ENCODE measurements at places on chromosomes 7 and 10.

DNA sequence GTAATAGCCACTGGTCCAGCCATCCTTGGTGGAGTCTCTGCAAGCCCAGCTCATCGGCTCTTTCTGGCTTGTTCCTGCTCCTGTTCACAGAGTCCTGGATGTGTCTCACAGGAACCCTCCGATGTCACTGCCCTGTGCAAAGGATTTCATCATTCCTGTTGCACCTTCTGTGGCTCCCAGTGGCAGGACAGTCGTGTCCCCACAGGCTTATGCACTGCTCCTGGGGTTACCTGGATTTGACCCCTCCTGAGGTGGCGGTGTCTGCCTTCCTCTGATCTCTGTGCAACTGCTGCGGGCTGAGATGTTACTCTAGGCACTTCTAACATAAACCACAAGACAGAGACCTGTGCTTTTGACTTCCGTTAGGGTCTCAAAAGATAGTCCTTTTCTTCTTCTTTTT is 30.6 kb downstream of the APBB1IP start:
- no peak for DNase-seq

- DNase-seq: no peak
Observed at GRCh38 chr7:5448378-5449037, 24.9 kb upstream of the TNRC18 start.

- no peak for DNase-seq
Observed at GRCh38 chr7:147878912-147879661, 711.5 kb upstream of the C7orf33 start.

DNA sequence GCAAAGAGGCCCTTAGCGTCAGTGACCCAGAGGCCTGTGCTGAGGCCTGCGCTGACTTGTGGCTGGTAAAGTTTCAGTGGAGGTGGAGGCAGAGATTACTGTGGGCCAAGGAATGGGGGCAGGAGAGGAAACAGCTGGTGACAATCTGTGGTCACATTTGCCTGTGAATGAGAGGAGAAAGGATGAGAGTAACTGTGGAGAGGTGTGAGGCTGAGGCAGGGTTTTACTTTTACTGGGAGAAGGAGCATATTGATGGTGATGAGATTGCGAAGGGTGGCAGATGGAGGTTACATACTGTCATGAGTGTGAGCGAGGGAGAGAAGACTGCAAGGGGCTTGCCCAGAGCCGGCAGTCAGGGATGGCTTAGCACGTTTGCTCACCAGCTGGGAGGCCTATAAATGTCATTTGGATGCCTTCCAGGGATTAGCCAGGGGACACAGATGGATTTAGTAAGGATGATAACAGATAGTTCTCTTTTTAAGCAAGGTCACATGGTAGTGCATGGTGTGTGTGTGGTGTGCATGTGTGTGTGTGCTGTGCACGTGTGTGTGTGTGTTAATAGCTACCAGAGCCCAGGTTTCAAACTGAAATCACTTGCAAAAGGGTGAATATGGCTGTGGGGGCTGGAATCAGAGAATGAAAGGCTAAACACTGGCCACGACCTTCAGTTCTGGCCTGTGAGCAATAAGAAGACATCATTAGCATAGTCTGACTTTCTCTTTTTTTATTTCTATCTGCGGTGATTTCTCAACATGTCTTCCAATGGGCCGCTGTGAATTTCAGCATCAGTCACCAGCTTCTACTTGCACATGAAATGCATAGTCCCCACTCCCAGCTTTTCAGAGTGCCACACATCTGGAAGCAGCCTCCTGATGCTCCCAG is 291.5 kb upstream of the ZNF32 start:
- DNase-seq: no peak

DNA sequence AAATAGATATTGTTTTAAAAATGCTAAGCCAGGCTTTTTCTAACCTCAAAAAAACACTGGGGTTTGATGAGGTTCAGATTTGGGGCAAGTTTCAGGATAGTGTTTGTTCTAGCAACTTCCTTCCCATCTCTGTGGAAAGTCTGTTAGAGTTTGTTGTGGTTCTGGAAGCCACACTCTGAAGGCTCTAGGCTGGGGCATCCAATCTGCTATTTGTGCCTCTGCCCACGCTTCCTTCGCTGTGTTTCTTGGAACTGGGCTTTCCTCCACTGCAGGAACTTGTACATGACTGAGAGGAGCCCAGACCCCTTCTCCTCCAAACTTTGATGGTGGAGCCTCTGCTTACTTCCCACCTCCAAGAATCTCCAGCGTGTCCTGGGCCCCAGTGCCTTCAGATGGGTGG is 108.5 kb upstream of the SLC25A13 start:
- no peak for DNase-seq

DNA sequence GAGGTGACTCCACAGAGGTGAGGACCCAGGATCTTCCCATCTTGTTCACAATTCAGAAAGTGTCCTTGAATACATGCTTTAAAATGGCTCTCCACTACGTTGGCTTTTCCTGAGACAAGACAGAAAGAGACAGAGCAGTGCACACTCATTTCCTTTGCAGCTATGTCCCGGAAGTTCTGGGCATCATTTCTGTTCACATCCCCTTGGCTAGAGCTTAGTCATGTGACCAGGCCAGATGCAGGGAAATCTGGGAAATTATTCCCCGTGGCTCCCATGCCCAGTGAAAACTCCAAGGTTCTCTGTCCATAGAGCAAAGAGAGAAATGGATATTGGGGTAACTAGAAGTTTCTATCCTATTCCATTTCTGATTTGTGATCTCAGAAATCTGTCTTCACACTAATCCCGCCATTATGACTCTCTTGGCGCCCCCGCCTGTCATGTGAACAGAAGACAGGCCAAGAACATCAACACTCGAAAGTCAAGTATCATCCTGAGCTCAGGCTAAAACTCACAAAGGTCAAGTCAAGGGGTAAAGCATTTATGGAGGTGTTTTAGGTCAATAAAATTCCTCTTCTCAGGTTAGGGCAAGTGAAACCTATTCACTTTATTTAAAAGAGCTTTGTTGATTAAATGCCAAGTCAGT is 251.4 kb upstream of the HABP2 start:
- DNase-seq: no peak

DNA sequence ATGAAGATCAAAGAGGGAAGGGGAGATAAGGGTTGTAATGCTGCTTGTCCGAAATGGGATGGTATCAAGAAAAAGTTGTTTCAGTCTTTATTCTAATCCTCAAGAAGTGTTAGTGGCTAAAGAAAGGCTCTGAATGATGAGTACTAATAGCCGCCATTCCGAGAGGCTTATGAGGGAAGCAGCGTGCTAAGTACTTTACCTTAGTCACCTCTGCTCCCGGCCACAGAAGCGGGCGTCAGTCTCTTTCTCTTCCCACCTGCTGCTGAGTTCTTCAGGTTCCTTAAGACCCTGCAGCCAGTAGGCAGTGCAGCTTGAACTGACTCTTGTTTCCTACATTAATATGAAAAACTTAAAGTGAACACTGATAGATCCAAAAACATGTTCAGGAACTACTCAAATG is 73.1 kb downstream of the EEPD1 start:
- no peak for DNase-seq

GRCh38 chr10:113663142-113663541 is 699 bp downstream of the NRAP start:
- no peak for DNase-seq

- DNase-seq: peak; percentile 26
Observed at GRCh38 chr7:144513334-144513733, 109.8 kb upstream of the NOBOX start.

DNA sequence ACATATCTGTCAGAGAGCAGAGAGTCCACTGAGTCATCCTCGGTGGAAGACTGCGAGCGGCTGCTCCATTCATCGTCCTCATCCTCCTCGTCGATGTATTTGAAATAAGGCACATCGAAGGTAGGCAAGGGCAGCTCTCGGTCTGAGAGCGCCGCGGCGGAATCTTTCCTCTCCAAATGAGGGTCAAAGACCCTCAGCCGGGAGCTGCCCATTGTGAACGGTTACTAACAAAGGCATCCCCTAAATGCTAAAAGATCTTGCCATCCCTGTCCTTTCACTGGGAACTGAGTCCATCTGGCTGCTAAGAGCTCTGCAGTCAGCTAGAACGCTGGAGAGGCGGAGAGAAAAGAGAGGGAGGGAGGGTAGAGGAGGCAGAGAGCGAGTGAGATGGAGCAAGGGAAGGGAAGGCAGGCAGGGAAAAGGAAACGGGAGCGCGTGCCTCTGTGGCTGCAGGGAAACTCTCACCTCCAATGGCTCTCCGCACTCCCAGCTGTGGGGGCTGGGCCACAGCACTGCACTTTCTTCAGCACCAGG is 163.4 kb downstream of the RAPGEF5 start:
- DNase-seq: no peak

DNA sequence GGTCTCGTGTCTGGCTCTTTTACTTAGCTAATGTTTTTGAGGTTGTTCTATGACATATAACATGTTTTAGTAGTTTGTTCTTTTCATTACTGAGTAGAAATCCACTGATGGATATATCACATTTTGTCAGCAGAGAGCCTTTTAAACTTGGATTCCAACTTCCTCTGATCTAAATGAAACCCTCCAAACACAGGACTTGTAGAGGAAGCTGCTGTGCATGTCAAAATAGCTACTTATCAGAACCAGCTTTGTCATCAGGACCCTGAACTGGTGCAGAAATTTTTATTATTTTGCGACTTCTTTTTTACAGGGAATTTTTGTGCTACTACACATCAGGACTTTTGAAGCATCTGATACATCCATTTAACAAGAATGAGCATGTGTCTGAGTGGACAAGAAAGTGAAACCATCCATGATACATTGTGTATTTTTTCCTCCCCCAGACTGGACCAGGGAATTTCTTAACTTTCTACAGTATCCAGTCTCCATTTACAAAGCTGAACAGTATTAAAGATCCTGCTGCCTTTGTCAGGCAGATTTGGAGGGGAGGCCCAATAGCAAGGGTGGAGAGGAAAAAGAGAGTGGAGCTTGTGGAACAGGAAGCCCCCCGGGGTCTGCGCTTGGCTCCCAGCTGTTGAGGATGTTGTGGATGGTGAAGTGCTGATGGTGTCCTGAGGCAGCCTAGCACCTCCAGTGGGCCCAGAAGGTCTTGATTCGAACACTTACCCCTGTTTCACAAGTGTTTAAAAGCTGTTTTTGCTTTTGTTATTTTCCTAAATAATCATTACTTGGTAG is 29.3 kb upstream of the MTPAP start:
- no peak for DNase-seq

GRCh38 chr7:112079673-112080072 is 126.5 kb downstream of the DOCK4 start:
- DNase-seq: no peak

GRCh38 chr10:108443636-108444035 is 1279.1 kb upstream of the SORCS1 start:
- DNase-seq: no peak

DNA sequence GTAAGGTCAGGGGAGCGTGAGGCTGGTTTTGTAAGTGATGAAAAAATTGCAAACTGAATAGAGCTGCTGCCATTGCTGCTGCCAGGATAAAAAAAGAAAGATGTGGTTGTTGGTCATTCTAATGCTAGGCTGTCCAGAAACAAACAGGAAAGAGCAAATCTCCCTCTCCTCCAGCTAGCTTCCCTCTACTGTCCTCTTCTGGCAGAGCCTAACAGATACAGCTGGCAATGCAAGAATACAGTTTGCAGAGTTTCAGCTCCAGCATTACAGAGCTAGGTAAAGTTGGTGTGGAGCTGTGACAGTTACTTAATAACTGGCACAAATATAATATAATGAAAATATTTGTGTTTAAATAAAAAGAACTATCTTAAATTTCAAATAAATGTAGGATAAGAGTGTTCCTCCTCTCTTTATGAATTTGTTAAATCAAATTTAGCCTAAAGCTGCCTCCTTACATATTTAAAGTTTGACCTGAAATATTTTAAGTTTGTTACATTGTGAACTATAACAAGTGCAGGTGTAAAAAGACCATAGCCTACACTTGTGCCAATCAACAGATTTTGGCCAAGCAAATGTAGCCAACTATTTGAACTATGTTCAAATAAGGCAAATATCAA is 407.7 kb downstream of the SH2D4B start:
- no peak for DNase-seq

DNA sequence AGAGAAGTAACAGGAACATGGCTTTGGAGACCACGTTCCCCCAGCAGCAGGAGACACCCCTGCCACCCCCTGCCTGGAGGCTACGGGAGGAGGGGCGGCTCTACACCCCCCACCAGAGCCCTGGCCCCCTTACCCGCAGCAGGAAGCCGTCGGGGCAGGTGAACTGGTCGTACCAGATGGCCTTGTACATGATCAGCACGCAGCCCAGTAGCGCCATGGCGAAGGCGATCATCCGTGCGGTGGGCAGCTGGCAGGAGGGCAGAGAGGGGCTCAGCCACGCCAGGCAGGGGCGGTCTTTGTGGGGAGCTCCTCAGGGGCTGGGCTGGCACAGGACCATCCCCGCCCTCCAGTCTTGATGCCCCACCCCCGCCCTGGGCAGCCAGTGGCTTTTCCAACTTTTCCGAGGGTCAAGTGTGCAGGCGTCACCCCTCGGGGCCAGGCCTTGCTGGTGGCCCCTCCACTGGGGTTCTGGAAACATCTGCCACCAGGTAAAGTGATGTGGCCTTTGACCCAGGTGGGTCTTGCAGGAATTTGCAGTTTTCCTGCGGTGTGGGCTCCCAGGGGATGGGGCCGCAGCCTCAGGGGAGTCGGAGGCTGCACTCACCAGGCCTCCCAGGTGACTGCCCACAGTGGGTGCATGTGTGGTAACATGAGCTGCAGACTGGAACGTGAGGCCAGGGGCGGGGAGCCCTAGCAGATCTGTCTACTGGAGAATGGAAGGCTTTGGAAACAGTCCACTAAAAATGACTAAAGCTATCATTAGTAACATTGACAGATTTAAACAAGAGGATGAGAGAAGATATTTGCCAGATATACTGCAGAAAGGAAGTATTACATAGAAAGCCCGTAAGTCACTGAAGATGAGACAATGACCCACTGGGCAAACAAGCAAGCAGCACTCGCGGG is 9.7 kb downstream of the CALY start:
- DNase-seq: no peak

DNA sequence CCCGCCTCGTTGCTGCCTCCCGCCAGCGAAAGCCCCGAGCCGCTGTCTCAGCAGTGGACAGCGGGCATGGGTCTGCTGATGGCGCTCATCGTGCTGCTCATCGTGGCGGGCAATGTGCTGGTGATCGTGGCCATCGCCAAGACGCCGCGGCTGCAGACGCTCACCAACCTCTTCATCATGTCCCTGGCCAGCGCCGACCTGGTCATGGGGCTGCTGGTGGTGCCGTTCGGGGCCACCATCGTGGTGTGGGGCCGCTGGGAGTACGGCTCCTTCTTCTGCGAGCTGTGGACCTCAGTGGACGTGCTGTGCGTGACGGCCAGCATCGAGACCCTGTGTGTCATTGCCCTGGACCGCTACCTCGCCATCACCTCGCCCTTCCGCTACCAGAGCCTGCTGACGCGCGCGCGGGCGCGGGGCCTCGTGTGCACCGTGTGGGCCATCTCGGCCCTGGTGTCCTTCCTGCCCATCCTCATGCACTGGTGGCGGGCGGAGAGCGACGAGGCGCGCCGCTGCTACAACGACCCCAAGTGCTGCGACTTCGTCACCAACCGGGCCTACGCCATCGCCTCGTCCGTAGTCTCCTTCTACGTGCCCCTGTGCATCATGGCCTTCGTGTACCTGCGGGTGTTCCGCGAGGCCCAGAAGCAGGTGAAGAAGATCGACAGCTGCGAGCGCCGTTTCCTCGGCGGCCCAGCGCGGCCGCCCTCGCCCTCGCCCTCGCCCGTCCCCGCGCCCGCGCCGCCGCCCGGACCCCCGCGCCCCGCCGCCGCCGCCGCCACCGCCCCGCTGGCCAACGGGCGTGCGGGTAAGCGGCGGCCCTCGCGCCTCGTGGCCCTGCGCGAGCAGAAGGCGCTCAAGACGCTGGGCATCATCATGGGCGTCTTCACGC is 825 bp downstream of the ADRB1 start:
- DNase-seq: no peak

- no peak for DNase-seq
Observed at GRCh38 chr7:132783824-132784223, 207.6 kb upstream of the PLXNA4 start.
